AG04450 (cell line): ENCODE measurements at places on chromosomes 1 and 21. TPM values are rescaled to one million over a fixed set of nuclear protein-coding genes. Genes with fewer than 3 reads are reported as not detected.

AADACL3 gene
- not detected in 2 replicates for polyA plus RNA-seq

PDC gene
- not detected in 2 replicates for polyA plus RNA-seq

KRTAP11-1 gene
- polyA plus RNA-seq, result not detected in 2 replicates

DNA sequence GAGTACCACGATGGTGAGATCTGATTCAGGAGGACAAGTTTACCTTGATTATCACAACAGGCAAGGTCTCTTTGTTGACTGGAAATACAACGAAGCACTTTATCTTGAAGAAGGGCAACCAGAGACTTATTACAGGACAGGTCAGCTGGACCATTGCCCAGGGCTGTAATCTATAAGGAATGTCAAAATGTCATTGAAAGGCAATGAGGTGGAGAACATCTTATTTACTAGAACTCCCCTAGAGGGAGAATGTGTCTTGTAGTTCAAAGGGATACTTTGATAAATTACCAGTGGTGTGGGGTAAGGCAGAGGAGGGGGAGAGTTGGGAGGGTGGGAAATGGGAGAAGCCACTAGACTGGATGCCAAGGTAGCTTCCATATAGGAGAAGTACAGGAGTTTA lies 212.3 kb downstream of the NCAM2 start:
- DNase-seq, result no peak

GRCh38 chr21:41751611-41752011 lies 15.2 kb downstream of the RIPK4 start:
- DNase-seq, result no peak

GRCh38 chr1:86875722-86876121 lies 38.2 kb downstream of the SELENOF start:
- no peak for DNase-seq
